Endothelial cell (in vitro differentiated cells): ENCODE measurements at places on chromosomes 6 and 20.

DNA sequence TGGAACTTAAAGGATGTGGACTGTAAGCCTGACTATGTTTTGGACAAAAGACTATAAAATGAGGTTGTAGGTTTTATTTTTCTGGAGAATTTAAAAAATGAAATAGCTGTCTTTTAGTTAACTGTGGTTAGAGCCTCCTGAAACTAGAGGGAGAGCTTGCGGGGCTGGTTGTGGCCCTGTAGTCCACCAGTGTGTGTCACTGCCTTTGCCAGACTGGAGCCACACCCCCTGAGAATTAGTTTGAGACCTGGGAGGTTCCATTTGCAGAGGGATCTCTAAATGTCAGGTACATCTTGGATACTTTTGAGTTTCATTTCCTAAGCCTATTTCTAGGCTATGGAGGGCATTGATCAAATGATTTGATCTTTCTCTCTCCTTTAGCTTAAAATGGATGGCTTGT, 20.8 kb downstream of the ZC2HC1B start:
- no peak for DNase-seq

GRCh38 chr6:42131531-42131930, 10.9 kb downstream of the C6orf132 start:
- DNase-seq = no peak

DNA sequence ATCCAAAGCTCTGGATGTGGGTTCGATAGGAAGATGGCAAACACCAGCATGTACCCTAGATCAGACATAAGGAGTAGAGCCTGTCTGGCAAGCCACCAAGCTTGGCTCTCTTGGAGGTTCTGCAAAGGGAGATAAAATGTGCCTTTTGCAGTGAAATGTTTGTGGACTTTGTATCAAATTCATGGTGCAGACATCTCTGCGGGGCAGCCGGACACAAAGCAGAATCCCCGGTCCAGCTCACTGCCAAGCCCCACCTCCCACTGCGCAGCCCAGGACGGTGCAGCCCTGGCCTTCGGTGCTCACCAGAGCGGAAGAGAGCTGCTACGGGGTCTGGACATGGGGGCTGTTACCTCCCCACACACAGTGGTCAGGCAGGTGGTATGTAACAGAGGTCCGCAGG, 333.6 kb upstream of the JARID2 start:
- DNase-seq = no peak

DNA sequence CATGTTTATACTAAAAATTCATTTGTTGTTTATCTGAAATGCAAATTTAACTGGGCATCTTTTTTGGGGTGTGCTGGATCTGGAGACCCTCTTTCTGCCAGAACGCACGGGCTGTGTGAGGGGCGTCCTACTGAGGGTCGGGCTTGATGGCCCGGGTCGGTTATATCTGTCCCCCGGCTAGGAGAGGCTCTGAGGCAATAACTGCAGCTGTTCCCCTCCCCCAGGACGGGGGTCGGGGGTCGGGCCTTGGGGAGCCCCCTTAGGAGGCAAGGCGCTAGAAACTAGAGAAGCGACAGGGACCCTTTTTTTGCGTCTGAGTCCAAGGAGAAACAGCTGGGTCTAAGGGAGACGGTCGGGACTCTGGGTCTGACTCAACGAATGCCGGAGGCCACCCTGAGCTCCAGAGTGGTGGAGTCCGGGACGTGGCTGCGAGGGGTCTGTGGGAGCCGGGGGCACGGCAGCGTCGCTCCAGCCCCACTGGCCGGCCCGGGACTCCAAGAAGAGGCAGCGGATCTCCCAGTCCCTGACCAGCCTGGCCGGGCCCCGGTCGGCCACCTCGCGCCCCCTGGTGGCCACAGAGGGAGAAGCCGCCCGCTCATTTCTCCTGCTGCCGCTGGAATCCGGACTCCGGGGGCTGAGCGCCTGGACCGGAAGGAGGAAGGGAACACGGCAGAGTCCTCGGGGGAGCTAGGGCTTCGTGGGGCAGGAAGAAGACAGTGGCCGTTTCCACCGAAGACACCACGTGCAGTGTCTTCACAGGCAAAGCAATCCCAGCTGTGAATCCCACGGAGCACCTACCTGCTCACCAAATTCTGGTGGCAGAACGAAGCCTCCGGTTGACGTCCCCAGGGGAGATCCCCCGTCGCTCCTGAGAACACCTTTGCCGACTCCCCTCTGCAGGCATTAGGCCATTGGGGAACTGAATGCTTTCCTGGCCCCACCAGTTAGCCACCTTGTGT, 24.0 kb upstream of the SCML4 start:
- DNase-seq = peak; percentile 96

- no peak for DNase-seq
Observed at GRCh38 chr6:20718705-20719653, 184.7 kb downstream of the CDKAL1 start.

- no peak for DNase-seq
Observed at GRCh38 chr20:375265-375889, 5.2 kb upstream of the TRIB3 start.

DNA sequence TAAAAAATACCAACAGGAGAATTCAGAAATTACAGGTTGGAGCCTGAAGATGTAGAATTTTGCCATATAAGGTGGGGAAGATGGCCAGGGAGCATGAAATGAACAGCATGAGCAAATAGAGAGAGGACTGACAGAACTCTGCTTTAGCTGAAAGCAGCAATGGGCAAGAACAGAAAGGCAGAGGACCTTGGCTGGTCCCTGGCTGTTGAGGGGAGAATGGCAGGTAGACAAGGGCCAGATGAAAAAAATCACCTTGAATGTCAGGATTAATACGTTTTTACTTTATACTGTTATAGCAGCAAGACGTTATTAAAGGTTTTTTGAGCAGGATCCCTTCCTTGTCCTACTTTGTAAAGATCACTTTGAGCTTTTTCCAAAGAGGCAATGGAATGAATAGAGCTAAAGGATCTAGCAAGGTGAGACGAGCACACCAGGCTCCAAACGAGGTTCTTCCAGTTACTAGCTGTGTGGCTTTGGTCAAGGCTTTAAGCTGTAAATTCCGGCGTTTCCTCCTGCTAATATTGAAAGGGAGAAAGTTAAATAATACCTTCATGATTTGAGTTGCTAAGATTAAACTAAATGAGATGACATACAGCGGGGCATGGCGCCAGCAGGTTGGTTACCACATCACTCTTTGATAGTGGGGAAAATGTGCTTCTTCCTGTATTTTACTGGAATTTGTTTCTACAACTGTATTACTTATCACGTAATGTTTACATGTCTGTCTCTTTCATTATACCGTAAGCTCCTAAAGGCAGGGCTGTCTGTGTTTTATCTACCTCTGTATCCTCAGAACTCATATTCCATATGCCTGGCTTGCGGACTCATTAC, 776 bp downstream of the PPIL1 start:
- no peak for DNase-seq

GRCh38 chr20:35226126-35226883, at the start of gene MMP24:
TSS of gene MMP24 (plus strand) at chr20:35226690. CDS start at chr20:35226739, 49 bp downstream.
- peak; percentile 18 for DNase-seq

DNA sequence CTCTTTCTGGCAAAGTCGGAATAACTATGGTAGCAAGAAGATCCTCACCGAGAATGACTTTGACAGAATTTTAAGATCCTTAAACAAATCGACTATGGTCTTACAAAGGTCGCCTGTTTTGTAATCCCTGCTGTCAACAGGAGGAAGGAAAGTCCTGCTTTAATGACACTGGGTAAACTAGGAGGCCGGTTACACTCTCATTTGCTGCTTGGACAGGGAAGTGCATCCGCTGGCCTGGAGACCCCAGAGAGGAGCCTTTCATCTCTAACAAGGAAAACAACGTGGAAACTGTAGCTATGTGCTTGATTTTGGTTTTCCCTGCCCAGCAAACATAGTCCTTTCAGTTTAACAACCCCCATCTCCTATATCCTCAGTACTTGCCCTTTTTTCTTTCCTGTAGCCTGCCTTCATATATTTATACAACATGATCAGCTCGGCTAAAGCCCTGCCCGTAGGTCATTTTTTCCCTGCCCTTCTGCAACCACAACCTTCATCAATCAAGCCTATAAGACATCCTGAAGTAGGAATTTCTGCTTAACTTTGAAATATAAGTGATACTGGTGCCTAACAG, 97.2 kb upstream of the RIN2 start:
- DNase-seq = no peak

- no peak for DNase-seq
Observed at GRCh38 chr20:16621435-16622141, 48.3 kb upstream of the KIF16B start.

GRCh38 chr20:430091-430999, 22.2 kb downstream of the RBCK1 start:
- DNase-seq = no peak

GRCh38 chr6:147933224-147933623, 409.4 kb upstream of the SASH1 start:
- no peak for DNase-seq

GRCh38 chr6:37919417-37920157, 100.1 kb downstream of the ZFAND3 start:
- DNase-seq = no peak

- no peak for DNase-seq
Observed at GRCh38 chr6:106574741-106575458, 54.4 kb downstream of the RTN4IP1 start.

- no peak for DNase-seq
Observed at GRCh38 chr6:84902354-84902928, 138.0 kb upstream of the TBX18 start.

DNA sequence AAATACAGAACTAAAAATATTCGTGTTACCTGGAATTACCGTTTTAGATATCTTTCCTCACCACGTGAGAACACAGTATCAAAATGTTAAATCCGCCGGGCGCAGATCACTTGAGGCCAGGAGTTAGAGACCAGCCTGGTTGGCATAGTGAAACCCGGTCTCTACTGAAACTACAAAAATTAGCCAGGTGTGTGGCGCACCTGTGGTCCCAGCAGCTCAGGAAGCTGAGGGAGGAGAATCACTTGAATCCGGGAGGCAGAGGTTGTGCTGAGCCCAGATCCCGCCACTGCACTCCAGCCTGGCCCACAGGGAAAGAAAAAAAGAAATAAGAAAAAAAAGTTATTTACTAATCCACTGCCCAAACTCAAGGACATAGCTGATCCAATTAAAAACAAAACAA, 4.8 kb upstream of the DDX43 start:
- no peak for DNase-seq

DNA sequence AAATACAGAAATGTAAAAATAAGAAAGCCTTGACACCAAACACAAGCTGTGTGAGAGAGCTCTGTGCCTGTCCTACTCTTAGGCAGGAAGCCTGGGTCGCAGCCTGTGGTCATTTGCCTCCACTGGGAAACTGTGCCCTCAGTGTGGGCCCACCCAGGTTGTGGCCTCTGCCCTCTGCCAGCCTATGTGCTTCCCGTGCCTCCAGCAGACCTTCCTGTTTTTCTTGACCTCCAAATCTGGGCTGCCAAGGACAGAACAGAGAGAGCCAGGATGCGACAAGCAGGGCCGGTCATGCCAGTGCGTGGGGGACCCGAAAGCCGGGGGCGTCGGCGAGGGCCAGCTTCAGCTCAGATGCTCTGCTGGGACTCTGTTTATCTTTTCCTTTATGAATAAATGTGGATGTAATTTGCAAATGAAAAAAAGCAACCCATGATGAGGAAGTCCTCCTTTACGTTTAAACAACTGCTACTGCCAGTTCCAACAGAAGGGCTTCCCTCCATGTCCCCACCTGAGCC, 189.2 kb upstream of the EXOC2 start:
- no peak for DNase-seq

- DNase-seq = no peak
Observed at GRCh38 chr20:1302685-1303541, 26.0 kb downstream of the SDCBP2 start.

- no peak for DNase-seq
Observed at GRCh38 chr6:168310403-168310802, 9.2 kb downstream of the DACT2 start.

- DNase-seq = no peak
Observed at GRCh38 chr6:155710704-155711103, 255.1 kb upstream of the NOX3 start.

GRCh38 chr6:137882225-137882961, 15.3 kb downstream of the TNFAIP3 start:
- DNase-seq = no peak

GRCh38 chr6:38549180-38549579, 90.5 kb downstream of the BTBD9 start:
- DNase-seq = no peak

DNA sequence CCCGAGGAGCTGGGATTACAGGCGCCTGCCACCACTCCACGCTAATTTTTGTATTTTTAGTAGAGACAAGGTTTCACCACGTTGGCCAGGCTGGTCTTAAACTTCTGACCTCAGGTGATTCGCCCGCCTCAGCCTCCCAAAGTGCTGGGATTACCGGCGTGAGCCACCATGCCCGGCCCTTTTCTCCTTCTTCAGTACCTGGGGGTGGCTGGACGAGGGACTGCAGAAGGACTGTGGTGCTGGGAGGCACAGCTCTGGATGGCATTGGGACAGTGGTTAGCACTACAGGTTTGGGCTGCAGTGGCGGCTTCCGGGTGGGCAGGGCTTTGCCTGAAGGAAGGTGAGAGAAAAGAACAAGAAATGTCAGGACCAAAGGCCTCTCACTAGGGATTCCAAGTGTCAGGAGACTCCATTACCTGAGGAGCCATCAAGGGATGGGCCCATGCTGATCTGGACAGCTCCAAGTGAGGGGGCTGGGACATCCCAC, 7.4 kb downstream of the ATF6B start:
- no peak for DNase-seq

- no peak for DNase-seq
Observed at GRCh38 chr6:66307490-66307889, 600.5 kb upstream of the EYS start.
